ENCODE measurements at places on chromosomes 16 and 17.

DNA sequence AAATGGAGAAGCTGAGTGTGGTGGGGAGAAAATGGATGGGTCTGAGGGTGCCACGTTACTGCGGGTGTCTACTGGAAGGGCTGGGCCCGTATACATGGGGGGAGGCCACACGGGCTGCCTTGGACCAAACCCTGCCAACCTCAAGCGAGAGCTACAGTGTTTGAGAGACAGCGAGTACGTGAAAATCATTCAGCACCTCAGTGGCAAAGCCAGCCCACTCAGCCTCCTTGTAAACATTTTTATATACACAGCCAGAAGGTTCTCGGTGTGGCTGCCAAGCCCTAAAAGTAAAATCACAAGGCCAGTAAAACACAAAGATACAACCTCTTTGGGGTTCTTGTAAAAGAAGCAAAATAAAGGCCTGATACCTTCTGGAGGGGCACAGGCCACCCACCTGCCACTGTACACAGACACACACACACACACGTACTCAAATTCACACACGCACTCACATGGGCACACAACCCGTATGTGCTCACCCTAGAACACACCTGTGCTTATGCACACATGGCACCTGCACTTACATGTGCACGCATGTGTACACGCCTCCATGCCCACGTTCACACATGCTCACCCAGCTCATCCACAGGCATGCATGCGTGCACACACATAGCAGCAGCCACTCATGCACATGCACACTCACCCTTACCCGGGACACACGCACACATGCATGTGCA lies 102.8 kb downstream of the GSG1L start:
- no peak for DNase-seq

DNA sequence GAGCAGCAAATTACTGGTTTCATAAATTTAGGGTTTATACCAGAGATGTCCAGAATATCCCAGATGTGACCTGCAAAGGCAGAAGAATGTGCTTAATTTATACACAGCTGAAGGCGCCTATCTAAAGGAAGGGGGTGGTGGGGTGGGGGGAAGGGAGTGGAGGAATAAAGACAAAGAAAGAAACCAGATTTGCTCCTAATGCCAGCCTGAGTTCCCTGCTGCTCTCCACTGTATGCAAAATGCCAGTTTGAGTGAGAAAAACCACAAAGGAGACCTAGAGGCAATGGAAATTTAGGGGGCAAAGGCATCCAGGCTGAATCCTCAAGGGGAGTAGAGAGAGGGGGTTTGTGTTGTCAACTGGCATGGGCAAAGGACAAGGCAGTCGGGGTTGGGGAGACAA lies 161.5 kb upstream of the TOX3 start:
- no peak for DNase-seq

DNA sequence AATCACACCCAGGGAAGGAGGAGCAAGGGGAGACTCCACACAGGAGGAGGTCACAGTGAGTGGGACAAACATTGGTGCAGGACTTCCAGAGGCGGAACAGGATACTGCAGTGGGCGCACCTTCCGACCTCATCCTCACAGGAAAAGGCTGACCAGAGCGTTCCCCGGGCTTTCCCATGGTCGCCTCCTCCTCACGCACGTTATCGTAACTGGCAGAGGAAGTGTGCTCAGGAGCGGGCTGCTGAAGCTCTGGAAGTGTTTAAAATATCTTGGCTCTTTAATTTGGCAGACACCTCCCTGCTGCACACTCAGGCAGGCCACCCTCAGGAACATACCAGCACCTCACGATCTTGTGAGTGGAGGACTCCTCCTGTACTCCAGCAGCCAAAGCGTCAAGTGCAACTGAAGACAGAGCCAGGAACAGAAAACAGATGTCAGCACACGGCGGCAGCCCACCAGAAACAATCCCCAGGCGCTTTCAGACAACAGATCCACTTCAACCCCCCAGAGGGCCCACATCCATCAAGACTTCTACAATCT lies 17.5 kb downstream of the FANCA start:
- no peak for DNase-seq

GRCh38 chr17:35087731-35088355 lies 24.3 kb upstream of the RFFL start:
- no peak for DNase-seq

DNA sequence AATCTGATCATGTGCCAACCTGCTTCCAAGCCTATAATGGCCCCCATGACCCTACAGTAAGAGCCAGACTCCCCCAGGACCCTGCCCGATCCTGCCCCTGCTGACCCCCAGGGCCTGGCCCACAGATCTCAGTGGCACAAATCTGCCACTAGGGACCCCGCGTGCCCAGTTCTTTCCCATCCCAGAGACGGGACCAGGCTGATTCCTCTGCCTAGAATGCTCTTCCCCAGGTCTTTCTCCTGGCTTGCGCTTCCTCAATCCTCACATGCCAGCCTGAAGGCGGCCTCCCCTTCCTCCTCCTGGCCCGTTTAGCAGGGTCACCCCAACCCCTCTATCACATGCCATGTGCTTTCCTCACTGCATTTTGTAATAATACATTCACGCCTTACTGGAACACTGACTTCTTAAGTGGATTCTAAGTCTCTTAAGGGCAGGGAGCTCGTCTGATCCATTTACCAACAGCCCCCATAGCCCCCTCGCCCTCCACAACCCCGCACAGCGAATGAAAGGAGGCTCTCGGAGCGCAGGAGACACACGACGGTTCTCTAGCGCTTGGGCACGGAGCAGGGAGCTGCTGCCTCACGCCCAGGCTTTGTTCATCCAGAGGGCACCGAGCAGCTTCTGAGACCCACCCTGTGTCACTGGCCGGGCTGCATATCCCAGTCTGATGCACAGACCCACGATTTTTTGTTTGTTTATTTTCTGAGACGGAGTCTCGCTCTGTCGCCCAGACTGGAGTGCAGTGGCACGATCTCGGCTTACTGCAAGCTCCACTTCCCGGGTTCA lies 1.2 kb downstream of the TRIM65 start:
- no peak for DNase-seq

- no peak for DNase-seq
Measured at GRCh38 chr16:30958175-30959079, 873 bp downstream of the SETD1A start.

DNA sequence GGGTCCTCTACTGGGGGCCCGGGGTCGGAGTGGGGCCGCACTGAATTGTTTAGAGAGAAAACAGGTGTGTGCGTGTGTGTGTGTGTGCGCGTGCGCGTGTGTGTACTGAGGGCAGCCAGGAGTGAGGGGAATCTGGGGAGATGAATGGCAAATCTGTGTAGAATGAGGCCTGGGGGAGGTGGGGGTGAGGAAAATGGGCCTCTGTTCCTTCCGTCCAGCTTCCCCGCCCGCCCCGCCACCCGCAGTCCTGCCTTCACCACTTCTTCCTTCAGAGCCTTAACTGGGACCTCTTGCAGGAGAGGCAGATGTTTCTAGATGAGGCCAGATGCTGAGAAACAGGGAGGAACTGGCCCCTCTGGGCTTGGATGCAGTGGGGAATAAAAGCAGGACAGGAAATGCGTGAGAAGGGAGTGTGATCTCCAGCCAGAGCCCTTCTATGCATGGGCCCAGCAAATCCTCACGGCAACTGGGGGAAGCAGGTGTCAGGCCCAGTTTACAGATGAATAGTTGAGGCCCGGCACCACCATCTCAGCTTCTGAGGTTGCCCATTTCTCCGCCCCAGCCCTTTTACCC lies 29.7 kb upstream of the NGFR start:
- DNase-seq = no peak

DNA sequence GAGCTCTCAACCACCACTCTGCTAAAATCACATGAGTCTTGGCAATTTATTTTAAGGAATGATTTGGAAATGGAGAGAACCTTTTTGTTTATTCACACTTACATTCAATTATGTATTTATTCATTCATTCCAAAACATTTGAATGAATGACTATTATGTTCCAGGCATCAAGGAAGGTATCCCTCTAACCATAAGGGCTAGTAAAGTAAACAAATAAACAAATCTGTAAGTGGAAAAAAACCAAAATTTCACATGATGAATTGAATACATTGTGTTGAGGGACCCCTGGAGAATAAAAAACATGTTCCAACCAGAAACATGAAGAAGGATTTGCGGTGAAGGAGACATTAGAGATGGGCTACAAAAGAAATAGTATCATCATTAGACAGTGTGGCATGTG lies 677.8 kb downstream of the TOX3 start:
- no peak for DNase-seq

- DNase-seq = no peak
Measured at GRCh38 chr17:57902117-57902799, 52.4 kb upstream of the MRPS23 start.

DNA sequence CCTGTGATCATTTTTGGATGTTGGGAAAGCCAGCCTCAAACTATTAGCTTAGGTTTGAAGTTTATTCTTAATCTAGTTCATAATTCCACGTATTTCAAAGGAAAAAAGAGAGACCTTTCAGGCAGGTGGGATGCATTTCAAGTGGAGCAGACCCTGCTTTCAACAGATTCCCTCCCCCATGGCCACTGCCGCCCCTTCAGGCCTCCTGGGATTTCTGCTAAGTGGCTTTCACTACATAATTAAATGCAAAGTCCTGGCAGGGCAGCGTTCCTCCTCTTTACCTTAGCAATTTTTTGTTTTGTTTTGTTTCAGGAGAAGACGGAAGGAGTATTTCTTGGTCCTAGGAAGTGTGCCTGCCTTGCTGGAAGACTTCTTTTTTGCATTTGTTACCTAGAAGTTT lies 36.6 kb downstream of the MAF start:
- no peak for DNase-seq

DNA sequence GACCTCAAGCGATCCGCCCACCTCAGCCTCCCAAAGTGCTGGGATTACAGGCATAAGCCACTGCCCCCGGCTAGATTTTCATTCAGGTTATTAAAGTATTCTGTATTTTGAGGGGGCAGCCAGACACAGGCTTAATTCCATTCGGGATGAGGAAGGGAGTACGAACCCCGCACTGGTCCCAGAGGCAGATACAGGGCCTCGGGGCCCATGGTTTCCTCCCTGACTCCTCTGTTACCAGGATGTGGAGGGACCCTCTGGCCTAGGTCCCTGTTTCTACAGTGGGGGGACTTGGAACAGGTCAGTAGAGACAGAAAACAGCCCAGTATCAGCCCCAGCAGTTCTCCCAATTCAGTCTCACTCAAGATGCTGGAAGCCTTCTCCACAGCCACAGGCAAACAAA lies 42.0 kb downstream of the PECAM1 start:
- DNase-seq = no peak

Measured in HFF-Myc (cell line).